Brain (organoid and tissue), 16 donors: ENCODE measurements at places on chromosomes 12 and 14.
A peak's percentile ranks its signal among the peaks of the same experiment; 100 is the strongest.

DNA sequence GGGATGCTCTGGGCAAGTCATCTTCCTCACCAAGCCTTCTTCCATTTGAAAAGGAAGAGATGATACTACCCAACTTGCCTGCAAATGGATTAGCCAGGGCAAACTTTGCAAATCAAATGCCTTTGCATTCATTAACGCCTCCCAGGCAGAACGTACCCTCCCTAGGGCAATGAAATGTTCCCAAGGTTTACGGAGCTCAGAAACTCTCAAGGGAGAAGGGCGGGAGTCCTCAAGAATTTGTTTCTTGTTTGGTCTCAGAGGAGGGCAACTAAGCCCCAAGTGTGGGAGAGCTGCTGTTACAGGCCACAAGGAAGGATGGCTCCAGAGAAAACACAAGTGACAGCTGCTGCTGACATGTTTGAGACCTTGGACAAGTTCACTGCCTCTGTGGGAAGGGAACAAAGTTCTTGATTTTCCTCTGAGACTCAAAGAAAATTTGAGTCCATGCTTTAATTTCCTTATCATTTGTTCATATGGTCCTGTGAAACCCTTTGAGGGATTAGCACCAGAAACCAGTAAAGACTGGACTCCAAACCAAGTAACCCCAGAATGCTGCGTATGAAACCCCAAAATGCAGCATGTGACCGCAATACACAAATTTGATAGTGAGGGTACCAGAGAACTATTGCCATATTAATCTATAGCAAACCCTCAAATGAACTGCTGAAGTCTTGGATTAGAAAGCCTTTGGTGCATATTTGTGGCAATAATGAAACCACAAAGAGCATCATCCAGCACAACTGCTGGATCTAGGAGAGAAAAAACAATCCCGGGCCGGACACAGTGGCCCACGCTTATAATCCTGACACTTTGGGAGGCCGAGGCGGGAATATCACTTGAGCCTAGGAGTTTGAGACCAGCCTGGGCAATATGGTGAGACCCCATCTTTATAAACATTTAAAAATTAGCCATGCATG is 22.9 kb downstream of the SPTB start:
- no peak for DNase-seq

DNA sequence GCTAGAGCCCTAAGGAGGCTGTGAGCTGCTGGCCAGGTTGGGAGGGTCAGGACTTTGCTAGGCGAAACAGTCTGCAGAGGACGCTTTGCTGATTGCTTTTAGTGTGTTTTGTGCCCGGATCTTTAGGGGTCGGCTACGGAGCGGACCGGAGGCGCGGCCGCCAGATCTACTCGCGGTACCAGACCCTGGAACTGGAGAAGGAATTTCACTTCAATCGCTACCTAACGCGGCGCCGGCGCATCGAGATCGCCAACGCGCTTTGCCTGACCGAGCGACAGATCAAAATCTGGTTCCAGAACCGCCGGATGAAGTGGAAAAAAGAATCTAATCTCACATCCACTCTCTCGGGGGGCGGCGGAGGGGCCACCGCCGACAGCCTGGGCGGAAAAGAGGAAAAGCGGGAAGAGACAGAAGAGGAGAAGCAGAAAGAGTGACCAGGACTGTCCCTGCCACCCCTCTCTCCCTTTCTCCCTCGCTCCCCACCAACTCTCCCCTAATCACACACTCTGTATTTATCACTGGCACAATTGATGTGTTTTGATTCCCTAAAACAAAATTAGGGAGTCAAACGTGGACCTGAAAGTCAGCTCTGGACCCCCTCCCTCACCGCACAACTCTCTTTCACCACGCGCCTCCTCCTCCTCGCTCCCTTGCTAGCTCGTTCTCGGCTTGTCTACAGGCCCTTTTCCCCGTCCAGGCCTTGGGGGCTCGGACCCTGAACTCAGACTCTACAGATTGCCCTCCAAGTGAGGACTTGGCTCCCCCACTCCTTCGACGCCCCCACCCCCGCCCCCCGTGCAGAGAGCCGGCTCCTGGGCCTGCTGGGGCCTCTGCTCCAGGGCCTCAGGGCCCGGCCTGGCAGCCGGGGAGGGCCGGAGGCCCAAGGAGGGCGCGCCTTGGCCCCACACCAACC is 1.5 kb downstream of the HOXC6 start:
- DNase-seq, result no peak

DNA sequence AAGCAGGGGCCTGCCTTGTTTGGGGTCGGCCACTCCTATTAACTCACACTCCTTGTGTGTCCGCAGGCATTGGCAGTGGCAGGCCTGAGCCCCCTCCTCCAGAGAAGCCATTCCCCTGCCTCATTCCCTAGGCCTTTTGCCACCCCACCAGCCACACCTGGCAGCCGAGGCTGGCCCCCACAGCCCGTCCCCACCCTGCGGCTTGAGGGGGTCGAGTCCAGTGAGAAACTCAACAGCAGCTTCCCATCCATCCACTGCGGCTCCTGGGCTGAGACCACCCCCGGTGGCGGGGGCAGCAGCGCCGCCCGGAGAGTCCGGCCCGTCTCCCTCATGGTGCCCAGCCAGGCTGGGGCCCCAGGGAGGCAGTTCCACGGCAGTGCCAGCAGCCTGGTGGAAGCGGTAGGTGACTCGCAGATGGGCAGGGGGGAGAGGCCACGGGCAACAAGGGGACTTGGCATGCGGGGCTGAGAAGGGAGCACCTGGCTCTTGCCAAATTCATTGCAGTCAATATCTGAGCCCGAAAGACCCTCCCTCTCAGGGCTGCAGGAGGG is 106.3 kb upstream of the FKBP4 start:
- no peak for DNase-seq

- DNase-seq, result no peak
Measured at GRCh38 chr12:52984136-52984535, 22.1 kb upstream of the EIF4B start.

GRCh38 chr12:66667906-66668305 is 11.0 kb downstream of the GRIP1 start:
- no peak for DNase-seq

- DNase-seq, result peak; percentile 17
Measured at GRCh38 chr14:44613061-44613712, 106.1 kb upstream of the FSCB start.

GRCh38 chr14:56648508-56649301 is 69.1 kb downstream of the TMEM260 start:
- DNase-seq, result peak; percentile 92

DNA sequence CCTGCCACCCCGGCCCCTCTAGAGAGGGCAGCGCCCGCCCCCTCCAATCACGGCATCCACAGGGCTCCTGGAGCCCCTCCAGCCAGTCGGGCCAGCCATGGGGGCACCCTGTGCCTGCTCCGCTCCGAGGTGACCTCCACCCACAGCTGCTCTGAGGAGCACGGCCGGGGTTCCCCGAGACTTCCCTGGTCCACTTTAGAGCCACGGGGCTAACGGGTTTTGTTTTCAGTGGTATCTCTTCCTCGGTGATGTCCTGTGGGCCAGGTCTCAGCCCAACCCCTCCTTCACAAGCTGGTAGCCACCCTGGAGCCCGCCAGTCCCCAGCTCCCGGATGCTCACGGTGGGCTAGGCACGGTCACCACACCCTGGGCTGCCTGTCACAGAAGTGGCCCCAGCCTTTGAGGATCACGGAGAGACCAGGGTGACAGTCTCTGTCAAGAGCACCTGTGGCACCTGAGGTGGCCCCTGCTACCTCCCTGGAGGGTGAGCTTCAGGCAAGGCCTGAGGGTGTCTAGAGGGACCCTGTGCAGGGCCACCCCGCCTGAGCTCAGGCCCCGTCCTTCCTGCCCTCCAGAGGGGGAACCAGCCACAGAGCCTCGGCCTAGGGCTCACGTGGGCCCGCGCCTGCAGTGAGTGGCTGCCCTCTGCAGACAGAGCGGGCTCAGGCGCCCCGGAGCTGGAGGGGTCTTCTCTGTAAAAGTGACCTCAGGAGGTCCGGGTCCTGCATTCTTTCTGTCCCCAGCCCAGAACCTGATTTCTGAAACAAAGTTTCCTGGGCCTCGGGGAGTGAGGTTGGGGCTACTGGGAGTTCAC is 146.0 kb upstream of the C14orf180 start:
- no peak for DNase-seq

DNA sequence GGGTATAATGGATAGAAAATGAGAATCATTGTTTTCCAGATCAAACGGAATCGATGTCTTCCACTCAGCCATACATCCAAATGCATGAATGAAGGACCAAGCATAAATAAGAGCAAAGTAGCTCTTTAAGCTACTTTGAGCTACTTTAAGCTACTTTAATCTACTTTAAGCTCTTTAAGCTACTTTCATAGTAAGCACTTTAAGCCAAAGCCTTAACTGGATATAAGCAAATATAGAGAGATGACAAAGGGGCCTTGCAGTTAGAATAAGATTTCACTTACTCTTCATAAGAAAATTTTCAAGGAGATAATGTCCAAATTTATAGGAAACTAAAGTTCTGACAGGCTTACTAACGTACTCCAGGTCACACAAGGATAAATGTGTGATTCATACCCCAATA is 355.6 kb upstream of the KITLG start:
- no peak for DNase-seq

DNA sequence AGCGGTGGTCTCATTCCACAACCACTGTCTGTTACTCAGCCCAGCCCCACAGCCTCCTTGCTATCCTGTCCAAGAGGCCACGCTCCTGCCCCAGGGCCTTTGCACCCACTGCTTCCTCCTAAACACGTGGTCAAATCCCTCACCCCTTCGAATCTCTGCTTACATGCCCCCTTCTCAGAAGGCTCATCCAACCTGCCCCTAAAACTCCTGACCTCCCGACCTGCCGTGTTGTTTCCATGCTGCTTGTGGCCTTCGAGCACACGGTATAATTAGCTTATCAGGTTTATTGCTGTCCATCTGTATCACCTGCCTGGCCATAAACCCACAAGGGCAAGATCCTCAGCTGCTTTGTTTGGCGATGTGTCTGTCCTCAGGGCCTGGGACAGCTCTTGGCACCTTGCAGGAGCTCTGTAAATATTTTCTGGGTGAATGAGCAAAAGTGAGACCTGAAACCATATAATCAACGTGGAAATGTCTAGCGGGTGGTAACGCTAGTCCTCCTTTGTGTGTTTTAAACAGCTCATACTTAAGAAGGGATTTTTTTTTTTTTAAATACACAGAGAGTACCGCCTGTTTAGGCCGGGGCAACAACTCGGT is 36.0 kb downstream of the SCARB1 start:
- no peak for DNase-seq

GRCh38 chr14:50666772-50667683 is 1.1 kb downstream of the SAV1 start:
- DNase-seq, result peak; percentile 46

- DNase-seq, result peak; percentile 83
Measured at GRCh38 chr14:99758121-99758821, 34.9 kb upstream of the EML1 start.

- DNase-seq, result peak; percentile 32
Measured at GRCh38 chr12:22018860-22019259, 27.2 kb upstream of the CMAS start.

- DNase-seq, result no peak
Measured at GRCh38 chr14:50121486-50121885, 5.1 kb upstream of the VCPKMT start.

DNA sequence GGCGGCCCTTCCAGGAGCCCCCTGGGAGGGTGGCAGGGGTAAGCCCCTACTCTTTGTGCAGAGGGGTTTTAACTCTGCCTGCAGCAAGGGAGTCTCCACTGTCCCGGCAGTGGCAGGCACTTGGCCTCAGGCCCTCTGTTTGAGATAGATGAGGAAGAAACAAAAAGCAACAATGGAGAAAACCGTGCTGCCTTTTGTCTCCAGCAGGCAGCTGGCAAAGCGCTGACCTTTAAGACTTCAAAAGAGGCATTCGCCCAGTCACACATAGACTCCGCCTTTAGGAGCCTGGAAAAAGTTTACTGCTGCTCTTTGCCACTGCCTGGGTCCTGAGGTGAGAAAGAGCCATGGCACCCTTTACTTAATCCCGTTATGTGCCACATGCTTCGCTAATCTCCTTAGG is 158.2 kb upstream of the NTF3 start:
- no peak for DNase-seq

GRCh38 chr12:23277831-23278230 is 652.9 kb downstream of the ETNK1 start:
- DNase-seq, result no peak

GRCh38 chr12:73731658-73732057 is 806.0 kb upstream of the ATXN7L3B start:
- no peak for DNase-seq

DNA sequence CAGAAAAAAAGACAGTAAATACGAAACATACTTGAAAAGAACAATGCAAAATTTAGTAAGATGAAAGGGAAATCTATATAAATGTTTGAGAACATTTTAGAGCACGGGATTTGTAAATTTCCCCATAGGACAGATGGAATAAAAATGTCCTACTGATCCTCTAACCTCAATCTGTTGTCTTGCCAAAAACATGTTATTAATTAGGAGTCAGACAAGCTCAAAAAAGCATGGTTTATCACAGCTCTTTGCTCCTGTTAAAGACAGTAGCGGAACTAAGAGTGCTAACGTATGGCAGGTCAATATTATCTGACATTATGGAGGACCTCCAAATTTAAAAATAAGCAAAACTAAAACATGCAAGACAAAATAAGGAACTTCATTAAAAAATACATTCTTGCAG is 12.9 kb downstream of the GMFB start:
- DNase-seq, result no peak

- no peak for DNase-seq
Measured at GRCh38 chr12:6946033-6946919, 2.5 kb downstream of the C12orf57 start.
